H9 (cell line): ENCODE measurements at places on chromosomes 3 and 15. TPM values are rescaled to one million over a fixed set of nuclear protein-coding genes. Genes with fewer than 3 reads are reported as not detected.

- peaks cover 11% of the 10 kb centered on the region for H3K36me3 ChIP-seq
- H3K27ac ChIP-seq, result no peak overlapping the region
- no peaks in the 10 kb centered on the region for H3K4me1 ChIP-seq
These were observed 451.9 kb downstream of the LPP start for GRCh38 chr3:188605905-188606304.

CCNB2 gene
- total RNA-seq, result 119 and 122 TPM in 2 replicates

GRCh38 chr3:58719684-58720083 is 53.1 kb upstream of the FAM3D start:
- no peaks in the 10 kb centered on the region for H3K27me3 ChIP-seq
- H3K4me1 ChIP-seq, result no peaks in the 10 kb centered on the region
- no peak overlapping the region for H3K27ac ChIP-seq
- no peak overlapping the region for H3K4me3 ChIP-seq

- H3K27ac ChIP-seq, result peak overlapping the region; percentile 5
- DNase-seq, result no peak
- no peaks in the 10 kb centered on the region for H3K27me3 ChIP-seq
- H3K4me3 ChIP-seq, result no peak overlapping the region
These were observed 7.5 kb downstream of the GYG1 start for GRCh38 chr3:148998715-148999423.

PLSCR4 gene
- 1.1 and 1.2 TPM in 2 replicates for total RNA-seq
